CD4-positive, alpha-beta T cell (primary cell): ENCODE measurements at places on chromosomes 13 and 19.

DNA sequence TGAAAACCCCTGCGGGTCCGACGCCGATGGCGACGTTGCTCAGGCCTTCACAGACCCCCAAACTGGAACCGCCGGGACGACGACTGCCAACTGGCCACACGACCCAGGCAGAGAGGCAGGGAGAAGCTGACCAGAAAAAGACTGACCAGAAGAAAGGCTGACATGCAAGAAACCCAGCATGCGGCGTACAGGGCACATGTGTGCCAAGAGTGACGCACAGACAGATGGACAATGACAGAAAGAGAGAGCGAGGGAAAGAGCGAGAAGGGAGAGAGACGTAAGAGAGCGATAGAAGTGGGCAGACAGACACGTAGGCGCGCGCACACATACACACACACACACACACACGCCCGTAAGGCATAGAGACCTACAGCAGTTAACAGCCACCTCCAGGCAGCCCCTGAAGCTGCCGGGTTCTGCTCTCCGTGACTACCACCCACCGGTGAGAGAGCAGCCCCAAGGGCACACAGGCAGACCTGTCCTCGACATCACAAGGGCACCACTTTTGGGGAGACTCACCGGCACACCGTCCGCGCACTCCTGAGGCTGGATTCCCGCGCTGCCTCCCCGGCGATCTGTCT is 67.2 kb upstream of the ZNF527 start:
- no peak for DNase-seq

- DNase-seq: no peak
Measured at GRCh38 chr13:39044536-39044935, 6.3 kb downstream of the NHLRC3 start.

- DNase-seq: no peak
Measured at GRCh38 chr13:48879432-48879831, 96.3 kb upstream of the FNDC3A start.

DNA sequence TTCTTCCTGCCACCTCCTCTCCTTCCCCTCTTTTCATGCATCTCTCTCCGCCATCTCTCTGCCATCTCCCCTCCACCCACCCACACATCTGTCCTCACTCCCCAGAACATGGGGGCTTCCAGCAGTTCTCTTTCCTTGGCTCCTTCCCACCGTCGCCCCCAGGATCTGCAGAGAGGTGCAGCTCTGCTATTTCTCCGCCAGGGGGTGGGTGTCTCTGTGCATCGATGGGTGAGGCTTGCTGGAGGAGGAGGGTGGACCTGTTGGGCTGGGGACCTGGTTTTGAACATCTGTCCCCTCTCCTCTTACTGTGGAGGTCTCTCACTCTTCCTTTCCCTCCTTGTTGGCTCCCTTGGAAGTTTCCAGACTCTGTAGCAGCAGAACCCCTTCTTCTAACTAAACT is 51.7 kb downstream of the MYH14 start:
- no peak for DNase-seq

DNA sequence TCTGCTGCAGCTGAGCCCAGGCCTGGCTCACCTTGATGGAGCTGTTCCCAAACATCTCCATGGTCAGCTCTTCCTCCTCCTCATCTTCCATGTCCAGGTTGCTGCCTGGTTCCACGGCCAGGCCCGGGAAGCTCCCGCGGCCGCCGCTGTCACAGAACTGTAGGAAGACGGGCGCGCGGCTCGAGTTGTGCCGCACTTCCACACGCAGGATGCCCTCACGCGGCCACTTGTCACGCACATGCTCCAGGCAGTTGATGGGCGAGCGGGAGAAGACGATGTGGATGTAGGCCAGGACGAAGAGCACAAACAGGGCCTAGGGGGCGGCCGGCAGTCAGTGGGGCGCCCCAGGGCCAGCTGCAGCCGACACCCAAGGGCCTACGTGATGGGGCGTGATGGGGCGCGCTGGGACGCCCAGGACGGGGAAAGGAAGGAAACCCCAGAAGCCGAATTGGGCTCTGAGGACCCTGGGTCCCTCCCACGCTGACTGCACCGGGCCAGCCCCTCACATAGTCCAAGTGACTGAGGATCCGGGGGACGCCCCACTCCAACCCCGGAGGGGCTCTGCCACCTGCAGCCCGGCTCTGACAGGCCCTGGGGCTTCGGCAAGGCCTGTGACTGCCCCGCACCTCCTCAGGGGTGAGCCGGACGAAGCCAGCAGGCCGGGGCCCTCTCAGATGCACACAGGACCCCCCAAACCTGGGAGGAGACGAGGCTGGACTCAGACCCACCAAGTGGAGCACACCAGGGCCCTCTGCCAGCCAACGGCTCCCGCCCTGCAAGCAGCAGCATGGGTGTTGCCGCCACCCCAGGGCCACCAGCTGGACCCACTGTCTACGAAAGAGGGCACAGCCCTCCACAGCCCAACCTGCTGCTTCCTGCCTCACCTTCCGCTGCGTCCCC is 6.5 kb downstream of the TMEM259 start:
- DNase-seq: no peak

DNA sequence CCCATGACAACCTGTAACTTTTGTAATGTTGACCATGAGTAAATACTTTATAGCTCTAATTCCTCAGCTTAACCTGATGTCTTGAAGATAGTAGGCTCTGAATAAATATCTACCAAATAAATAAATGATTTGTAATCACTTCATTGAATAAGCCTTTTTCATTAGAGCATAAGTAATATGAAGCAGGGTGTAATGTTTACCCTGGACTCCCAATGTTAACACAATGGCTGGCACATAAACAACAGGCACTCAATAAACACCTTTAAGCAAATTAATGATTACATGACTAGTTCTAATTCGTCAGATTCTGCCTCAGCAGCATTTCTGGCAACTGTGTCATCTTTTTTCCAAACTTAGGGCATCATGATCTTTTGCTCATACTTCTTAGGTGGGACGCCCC is 396.3 kb downstream of the LIG4 start:
- no peak for DNase-seq

DNA sequence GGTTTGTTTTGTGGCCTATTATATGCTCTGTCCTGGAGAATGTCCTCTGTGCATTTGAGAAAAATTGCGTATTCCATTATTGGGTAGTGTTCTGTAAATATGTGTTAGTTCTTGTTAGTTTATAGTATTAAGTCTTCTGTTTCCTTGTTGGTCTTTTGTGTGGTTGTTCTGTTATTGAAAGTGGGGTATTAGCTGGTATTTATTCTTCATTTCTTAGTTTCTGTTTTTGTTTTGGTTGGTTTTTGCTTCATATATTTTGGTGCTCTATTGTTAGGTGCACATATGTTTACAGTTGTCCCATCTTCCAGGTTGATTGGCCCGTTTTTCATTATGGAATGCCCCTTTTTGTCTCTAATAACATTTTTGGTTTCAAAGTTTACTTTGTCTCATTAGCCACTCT is 77.3 kb downstream of the DNAJC15 start:
- DNase-seq: no peak

GRCh38 chr13:25923217-25924085 is 128.4 kb downstream of the SHISA2 start:
- no peak for DNase-seq

- no peak for DNase-seq
Measured at GRCh38 chr13:47421525-47421924, 524.7 kb upstream of the HTR2A start.

GRCh38 chr13:105442949-105443699 is 1092.3 kb downstream of the EFNB2 start:
- DNase-seq: no peak

GRCh38 chr13:100627120-100627519 is 38.5 kb upstream of the GGACT start:
- DNase-seq: no peak

DNA sequence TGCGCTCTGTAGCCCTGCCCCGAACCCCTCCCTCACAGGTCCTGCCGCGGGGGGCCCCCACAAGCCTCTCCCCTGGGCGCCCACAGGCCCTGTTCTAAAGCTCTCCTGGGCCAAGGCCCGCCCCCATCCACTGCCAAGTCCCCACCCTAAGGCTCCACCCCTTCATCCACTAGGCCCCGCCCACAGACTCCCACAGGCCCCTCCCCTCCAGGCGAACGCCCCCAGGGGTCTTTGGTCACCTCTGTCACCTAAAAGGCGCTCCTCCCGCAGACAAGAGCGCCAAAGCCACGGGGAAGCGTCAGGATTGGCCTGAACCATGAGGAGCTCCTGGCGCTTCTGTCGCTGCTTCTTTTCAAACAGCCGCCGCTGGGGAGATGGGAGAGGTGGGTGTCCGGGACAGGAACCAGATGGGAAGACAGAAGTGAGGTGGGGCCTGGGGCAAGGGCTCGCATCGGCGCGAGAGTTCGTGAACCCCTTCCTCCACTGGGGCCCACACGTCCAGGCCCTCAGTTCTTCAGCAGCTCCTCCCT is 2.3 kb downstream of the TULP2 start:
- DNase-seq: peak; percentile 55

- no peak for DNase-seq
Measured at GRCh38 chr13:74576420-74576819, 442.2 kb upstream of the KLF12 start.

GRCh38 chr13:59609421-59609820 is 554.3 kb downstream of the DIAPH3 start:
- DNase-seq: no peak

DNA sequence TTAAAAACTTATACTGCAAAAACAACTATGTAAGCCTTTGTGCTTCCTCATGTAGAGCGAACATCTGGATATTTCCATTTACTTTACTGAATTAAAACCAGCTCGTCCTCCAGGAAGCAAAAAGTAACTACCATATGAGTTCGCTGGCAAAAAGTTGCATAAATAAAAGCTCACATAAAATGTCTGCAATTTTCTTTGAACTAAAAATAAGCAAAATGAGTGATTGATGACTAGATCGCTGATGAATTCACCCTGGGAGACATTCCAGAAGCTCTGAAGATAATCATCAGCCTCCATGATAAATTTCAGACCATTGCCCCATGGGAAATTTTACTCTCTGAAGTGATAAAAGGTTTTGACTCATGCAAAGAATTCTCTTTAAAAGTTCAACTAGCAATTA is 67.3 kb upstream of the SACS start:
- DNase-seq: no peak

GRCh38 chr19:32567486-32567885 is 13.5 kb upstream of the PDCD5 start:
- DNase-seq: no peak

- DNase-seq: no peak
Measured at GRCh38 chr19:13841962-13842290, 35.0 kb upstream of the NANOS3 start.

DNA sequence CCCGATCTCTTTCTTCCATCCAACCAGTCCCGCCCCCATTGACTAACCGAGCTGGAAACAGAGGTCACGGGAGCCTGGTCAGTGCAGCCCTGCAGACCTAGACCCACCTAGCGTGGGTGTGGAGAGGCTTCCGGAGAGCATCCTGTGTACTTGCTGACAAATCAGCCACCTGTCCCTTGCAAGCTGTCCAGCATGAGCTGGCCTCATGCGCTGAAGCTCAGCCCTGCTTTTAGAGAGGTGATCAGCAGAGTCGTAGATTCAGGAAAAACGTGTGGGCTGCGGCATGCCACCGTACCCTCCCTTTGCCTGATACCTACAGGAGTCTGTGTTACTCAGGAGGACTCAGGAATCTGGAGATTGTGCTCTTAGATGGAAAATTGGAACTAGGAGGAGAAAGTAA is 80.3 kb upstream of the UQCRFS1 start:
- no peak for DNase-seq

DNA sequence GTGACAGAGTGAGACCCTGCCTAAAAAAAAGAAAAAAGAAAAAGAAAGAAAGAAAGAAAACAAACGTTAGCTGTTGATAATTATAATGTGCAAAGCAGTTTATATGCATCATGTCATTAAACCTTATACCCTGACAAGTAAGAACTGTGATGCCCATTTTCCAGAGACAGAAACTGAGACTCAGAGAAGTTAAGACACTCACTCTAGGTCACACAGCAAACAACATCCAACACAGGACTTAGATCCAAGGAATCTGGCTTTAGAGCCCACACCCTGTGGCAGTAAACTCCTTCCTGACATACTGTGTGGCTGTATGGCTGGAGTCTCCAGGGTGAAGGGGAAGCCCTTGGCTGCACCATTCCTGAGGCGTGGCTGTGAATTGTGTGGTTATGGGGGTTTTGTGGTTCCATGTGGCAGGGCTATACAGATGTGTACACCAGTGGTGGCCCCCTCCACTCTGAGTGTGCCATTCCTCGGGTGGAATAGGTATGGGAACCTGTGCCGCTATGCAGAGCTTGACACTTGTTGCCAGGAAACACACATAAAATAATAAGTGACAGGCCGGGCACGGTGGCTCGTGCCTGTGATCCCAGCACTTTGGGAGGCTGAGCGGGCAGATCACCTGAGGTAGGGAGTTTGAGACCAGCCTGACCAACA is 15.6 kb downstream of the AXL start:
- no peak for DNase-seq

- no peak for DNase-seq
Measured at GRCh38 chr13:29845440-29846056, 4.9 kb downstream of the UBL3 start.

GRCh38 chr19:18776736-18777135 is 14.4 kb downstream of the COMP start:
- no peak for DNase-seq

- DNase-seq: no peak
Measured at GRCh38 chr13:43368003-43368402, 344.6 kb downstream of the DNAJC15 start.

DNA sequence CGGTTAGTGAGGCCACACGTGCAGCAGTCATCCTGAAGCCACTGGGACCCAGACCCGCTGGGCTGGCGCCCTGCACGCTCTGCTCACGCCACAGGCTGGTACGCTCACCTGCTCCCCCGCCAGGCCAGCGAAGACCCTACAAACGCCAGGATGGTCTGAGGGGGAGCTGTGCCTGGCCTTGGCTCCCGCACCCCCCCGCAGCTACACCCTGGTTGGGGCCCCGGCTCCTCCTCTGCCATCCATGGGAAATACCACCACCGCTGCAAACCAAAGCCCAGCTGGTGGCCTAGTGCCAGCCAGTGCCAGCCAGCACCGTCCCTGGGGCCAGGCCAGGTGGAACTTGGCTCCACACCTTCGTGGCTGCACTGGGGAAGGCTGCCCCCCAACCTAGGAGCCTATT is 23.3 kb upstream of the CACTIN start:
- no peak for DNase-seq

DNA sequence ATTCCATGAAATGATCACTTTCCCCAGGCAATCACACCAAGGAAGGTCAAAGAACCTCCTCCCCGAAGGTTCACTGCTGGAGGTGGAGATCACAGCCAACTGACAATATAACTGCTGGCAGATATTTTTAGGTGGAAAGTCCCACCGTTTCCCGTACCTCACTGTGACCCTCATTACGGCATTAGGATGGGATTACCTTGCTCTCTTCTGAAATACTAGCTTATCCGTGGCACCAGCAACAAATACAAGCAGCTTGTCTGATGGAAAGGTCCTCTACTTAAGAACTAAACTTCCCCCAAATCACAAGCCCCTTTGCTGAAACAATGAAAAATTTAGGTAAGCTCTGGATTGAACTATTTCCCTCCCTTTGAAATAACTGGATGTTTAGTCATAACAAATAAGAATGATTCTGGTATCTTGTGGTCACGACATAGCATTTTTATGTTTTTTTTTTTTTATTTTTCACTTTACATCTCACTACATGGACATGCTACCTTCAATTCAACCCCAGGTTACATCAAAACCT is 178.9 kb downstream of the COL4A1 start:
- DNase-seq: no peak
